B cell (primary cell): ENCODE measurements at places on chromosomes 11 and 22.
A peak's percentile ranks its signal among the peaks of the same experiment; 100 is the strongest.

- DNase-seq, result peak; percentile 10
Measured at GRCh38 chr11:13861411-13861810, 101.1 kb upstream of the SPON1 start.

DNA sequence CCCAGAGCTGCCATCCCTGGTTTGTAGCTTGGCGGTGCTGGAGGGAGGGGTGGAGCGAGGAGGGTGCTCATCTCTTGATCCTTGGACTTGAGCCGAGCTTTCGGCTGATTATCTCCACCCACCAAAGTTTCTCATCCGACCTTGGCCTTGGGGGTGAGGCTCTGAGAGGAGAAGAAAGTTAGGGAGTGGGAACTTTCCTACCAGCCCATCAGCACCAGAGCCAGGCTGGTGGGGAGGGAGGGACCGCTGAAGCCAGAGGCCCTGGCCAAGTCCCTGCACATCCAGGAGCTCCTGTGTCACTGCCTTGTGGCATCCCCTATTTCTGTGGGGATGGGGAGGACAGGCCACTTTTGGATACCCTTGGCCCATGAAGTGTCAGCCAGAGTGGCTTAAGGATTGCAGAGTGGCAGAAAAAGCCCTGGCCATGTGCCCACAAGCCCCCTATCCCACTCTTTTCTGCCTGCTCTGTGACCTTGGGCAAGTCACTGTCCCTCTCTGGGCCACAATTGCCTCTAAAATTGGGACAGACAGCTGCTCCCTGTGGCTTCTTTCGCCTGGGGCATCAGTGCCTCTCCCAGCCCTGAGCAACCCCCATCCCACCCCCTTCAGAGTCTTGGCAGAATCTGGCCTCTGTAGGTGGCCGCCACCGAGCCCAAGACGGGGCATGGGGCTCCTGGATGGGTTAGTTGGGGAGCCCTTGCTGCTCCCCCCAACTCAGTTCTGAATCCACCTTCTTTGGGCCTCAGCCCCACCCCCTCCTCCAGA lies 10.3 kb downstream of the KCTD17 start:
- DNase-seq, result no peak

GRCh38 chr11:61594907-61595257 lies 14.0 kb upstream of the SYT7 start:
- no peak for DNase-seq

DNA sequence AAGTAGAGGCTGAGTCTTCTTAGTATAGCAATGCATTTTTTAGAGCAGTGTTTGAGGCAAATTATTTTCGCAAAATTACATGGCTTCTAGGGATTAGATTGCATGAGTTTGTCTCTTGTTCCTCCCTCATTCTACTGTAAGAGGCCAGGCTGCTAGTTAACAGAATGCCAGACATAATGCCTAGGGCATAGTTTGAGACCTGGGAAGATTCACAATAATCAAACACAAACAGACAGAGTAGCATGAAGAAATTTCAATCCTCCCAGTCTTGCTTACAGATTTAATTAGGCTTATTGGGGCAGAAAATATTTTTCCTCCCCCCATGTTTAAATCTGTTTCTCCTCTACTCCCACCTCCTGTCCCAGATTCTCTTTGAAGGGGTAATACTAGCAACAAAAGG lies 48.3 kb downstream of the ARHGEF12 start:
- no peak for DNase-seq

DNA sequence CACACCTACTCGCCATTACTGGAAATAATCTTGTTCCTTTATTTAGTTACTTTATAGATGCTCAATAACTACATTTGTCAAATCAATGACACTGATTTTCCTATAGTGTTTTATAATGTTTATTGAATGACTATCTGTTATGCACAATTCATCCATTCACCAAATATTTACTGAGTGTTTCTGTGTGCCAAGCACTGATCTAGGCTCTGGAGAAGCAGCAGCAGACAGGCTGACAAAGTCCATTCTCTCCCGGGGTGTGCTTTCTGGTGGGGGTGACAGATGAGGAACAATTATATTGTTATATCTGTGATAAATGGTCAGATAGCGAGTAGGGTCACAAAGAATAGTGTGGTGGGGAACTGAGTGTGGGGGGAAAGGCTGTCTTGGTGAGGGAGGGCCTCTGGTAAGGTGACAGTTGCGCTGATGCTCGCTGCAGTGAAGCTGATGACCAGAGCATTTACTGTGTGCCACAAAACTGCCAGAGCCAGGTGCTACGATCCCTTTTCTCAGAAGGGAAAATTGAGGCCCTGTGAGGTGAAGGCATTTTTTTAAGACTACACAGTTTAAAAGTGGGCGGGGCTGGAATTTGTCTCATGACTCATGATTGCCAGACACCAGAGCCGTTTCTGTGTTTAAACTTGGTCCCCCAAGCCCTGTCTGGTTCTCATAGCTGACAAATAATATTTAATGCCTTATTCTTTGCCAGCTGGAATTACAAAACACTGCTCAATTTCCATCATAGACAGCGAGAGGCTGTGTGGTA lies 10.2 kb downstream of the PACS1 start:
- DNase-seq, result peak; percentile 50

- no peak for DNase-seq
Measured at GRCh38 chr22:26471522-26471921, 12.1 kb downstream of the HPS4 start.

DNA sequence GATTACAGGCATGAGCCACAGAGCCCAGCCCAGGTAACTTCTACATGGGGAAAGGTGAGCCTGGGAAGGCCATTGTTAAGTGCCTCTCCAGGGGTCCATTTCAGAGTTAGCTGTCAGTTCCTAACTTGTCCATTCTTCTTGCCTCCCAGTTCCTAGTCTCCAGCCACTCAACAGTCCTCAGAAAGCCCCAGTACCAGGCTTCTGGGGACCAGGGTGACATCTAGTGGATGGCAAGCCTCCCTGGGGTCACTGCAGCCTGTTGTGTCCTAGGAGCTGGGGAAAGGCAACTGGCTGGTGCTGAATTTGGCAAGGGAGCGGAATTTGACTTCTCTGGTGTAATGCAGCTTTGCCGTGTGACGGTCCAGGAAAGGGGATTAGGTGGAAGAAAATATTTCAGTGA lies 2.1 kb downstream of the LGALS12 start:
- DNase-seq, result no peak

DNA sequence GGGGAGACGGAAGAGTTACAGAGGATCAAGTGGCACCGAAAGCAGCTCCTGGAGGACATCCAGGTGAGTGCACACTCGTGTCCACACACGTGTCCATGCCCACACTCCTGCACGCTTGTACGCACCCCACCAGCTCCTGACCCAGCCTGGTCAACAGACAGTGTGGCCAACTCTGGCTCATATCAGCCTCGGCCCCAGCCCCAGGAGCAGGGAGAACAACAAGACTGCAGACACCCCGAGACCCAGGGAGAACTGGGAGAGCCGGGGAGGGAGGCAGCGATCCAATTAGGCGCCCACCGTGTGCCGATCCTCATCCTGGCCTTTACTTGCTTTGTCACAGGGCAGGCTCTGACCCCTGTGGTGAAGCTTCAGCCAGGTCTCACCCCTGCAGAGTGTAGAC lies 10.3 kb downstream of the CYTH4 start:
- DNase-seq, result no peak

DNA sequence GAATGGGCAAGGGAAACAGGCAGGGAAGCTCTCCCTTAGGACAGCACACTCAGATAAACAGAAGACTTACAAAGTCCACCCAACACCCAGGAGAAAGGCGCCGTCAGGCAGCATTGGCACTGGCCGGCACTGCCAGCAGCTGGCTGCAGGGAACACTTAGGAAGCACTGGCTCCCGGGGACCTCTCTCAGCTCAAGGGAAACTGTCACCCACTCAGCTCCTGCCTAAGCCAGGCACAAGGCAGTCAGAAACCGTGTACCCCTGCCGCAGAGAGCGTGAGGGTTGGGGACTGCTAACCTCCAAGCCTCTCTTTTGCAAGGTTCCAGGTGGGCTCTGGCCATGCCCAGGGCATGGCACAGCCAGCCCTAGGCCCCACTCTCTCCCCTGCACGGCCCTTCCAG lies 64.7 kb downstream of the DGCR2 start:
- no peak for DNase-seq

DNA sequence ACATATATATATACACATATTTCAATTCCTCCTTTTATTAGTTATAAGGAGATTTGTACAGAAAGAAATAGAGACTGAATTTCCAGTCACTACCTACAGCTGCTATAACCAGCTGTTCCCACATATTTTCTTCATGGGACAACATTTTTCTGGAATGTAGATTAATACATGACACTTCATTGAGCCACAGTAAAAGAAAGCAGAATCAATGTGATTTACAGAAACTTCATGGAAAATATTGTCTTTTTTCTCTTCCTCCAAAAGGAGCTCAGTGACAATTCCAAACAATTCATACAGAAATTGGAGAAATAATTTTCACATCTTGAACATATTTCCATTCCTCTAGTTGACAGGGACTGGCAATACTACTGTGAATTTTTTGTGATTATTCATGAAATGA lies 249.2 kb downstream of the DLG2 start:
- DNase-seq, result no peak

GRCh38 chr22:46619240-46619829 lies 851 bp upstream of the GRAMD4 start:
- DNase-seq, result no peak
